ENCODE measurements at places on chromosomes 3 and 15.

DNA sequence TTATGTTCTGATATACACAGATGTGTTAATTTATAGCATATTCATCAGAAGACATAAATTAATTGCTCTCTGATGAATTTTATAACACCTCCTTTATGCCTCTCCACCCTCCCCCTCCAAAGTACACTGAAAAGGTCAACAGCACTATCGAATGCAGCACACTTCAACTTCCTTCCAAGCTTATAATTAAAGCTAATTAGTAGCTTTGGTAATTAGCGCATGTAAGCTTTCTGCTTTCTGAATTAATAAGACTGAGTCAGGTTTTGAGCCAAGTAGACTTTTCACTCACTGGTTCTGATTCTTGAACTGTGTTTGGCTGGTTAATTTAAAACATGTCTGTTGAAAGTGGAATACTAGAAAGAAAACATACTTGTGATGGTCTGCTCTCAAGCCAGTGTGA, 760.8 kb upstream of the CFAP20DC start:
- no peak for DNase-seq

DNA sequence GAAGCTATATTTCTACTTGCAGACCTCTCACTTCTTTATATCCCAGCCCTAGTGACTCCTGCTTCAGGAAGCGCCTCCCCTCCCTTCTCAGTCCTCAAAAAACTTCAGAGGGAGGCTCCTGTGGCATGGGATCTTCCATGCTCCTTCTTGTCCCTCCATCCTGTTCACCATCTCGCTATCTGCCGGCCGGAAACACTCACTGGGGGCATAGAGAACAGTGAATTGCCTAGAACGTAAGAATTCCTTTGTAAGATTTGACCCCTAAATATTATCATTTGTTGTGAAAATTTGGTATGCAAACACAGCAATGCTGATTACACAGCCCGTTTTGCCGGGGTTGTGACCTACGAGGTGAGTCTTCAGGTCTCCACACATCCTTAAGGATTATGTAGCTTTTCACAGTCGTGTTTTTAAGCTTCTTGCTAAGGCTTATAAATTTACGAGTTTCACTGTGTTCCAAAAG, 218.7 kb upstream of the ATP10A start:
- no peak for DNase-seq

DNA sequence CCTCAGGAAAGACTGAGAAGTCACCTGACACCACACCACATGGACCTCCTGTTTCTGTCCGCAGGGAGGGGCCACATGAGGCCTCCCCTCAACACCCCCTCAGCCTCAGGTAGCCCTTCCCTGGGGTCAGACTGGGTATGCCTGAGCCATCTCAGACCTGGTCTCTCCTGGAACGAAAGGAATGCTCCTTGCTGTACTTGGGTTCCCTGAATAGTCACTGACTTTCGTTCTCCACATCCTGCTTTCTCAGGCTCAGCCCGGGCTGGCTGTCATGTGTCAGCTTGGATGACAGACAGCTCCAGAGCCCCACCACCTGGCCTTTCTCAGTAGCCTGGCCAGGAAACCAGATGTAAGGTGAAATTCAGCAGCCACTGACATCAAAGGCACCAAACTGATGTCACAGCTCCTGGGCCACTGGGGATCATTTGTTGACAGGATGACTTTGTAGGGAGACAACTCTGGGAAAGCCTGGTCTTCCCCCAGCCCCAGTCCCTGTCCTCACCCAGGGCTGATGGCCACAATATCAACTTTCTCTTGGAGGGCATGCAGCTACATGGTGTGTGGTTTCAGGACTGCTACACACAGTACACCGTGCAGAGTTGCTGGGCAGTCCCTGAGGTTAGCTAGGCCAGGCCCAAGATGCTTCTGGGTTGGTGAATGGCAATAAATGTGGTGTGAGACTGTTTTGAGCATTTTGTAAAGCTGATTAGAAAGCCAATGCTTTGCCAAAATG, 141.4 kb upstream of the MRPS22 start:
- DNase-seq: no peak

- DNase-seq: no peak
These were observed 80.5 kb upstream of the CDIN1 start for GRCh38 chr15:36498916-36499315.

DNA sequence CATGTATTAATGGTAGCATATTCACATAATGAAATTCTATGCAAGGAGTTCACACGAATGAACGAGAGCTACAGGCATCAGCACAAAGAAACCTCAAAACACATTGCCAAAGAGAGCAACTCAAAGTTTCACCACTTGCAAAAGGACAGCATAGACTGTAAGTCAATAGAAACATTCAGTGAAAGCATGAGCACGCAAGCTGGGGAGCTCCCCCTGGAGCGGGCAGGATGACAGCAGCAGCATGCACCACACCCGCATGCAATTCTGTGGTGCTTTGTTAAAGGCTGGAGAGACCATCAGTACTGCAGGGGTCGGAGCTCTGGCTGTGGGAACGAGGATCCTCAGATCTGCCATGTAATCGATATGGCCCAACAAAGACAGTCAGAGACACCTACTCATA, 18.7 kb downstream of the OCA2 start:
- DNase-seq: no peak

GRCh38 chr3:197430934-197431333, 124.8 kb downstream of the BDH1 start:
- peak; percentile 73 for DNase-seq

DNA sequence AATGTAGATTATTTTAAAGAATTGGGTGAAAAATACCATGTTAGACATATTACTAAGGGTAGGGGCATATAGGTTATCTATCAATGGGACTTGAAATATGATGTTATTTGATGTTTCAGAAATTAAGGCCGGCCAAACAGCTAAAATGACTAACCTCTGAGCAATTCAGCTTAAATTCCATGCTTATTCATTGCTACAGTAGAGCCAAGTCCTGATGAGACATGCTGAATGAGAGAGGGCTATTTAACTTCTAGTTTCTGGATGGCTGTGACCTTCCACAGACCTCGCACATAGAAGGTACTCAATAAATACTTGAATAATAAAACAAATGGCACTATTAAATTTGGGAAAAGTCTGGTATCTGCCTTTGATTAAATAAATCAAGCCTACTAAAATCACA, 175.6 kb upstream of the WNT5A start:
- peak; percentile 56 for DNase-seq

DNA sequence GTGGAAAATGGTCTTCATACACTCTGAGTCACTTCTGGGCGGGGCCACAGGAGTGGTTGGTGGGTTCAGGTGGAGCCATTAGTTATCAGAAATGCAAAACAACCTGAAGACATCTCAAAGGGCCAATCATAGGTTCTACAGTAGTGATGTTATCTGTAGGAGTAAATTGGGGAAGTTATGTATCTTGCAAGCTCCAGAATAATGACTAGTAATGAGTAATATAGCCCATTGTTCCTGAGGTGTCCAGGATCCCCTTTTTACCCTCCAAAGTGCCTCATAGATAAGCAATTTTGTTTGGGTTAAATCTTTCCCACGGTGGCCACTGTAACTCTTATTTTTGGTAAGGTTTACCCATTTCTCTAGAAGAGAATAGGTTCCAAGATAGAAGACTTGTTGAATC, 91.7 kb downstream of the PIK3R4 start:
- no peak for DNase-seq

DNA sequence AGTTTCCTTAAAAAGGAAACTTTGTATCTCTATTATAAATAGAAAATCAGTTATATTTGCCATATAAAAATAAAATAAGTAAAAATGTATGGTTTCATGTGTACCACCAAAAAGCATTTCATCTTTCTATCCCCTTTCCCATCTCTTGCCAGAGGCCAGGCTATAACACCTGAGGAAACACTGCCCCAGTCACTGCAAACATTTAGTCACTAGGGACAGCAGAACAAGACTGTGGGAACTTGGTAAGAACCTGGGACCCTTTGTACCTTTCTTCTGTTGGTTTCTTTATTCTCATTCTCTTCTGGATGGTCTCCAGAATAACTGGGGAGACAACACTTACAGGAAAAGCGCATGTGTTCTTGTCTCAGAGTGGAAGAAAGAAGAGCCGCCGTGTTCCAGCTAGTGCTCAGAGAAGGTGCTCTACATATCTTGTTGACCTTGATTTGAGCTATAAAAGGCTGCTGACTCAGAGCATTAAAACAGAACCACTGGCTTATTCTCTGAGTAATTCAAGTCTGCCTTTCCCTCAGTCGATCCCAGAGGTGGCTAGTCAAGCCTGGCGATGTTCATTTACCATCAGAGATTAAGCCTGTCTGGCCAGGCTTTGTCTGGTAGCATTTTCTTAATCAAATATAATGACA, 361.6 kb downstream of the RBMS3 start:
- peak; percentile 61 for DNase-seq

GRCh38 chr3:156627946-156628569, 46.3 kb upstream of the TIPARP start:
- no peak for DNase-seq

DNA sequence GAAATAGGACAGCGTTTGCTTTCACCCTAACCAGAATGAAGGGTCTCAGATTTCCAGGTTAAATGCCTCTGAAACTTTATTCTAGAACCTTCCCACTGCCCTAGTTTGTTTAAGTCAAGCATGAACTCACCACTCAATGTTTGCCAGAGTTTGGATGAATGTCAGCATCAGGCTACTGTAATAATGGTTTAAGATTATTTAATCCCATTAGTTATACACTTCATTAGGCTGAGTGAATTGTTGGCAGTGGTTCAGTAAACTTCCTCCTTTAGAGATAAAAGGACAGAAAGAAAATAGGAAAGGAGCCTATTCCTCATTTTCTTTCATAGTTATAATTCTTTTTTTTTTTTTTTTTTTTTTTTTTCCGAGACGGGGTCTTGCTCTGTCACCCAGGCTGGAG, 401.9 kb upstream of the TPRG1 start:
- no peak for DNase-seq

DNA sequence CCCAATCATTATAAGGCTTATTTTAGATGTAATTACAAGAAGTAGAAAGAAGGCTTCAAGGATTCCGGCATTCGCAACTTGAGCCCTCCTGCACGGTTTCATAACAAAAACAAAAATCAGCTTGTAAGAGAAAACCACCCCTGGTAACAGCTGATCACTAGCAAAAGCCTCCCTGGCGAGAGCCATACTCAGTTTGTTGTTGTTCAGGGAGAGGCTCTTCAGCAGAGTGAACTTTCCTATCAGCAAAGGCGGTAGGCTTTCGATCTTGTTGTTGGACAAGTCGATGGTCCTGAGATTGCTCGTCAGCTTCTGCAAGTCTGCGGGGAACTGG, 710 bp downstream of the LRRC57 start:
- DNase-seq: peak; percentile 38

DNA sequence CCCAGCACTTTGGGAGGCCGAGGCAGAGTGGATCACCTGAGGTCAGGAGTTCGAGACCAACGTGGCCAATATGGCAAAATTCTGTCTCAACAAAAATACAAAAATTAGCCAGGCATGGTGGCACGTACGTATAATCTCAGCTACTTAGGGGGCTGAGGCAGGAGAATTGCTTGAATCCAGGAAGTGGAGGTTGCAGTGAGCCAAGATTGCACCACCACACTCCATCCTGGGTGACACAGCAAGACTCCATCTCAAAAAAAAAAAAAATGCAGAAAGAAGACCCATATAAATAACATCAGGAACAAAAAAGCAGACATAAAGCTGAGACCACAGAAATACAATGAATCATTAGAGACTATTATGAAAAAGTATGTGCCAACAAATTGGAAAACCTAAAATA, 235.2 kb upstream of the VEPH1 start:
- DNase-seq: peak; percentile 30

DNA sequence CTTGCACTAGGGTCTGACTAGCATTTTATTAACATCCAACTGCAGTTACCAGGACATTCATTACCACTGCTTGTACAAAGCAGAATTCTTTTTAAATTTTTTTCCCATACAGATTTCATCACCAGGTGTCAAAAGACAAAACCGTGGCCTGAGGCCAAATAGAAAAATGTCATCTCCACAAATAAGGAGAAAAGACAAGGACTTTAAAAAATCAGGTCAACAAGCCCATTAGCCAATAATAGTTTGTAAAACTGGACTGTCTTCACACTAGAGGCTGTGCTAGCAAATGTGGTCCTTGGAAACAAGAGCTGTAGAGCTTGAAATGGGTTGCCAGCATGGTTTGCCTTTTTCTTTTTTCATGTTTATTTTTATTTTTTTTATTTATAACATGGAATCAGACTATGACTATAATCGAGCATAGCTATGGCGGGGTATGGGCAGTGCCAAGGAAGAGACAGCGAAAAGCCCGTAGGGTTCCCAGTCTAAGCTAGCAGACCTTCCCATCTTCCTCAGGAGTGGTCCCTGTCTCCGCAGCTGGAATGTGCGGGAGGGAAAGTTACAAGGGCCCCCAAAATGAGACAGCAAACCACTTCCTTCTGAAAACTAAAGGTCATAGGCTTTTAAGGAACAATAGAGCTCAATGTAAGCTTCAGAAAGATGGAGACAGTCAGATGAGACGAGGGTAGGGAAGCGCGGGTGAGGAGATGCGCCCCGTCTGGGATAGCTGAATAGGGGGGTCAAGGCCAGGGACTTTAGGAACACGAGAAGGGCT, 1.5 kb downstream of the PTPN9 start:
- peak; percentile 22 for DNase-seq

DNA sequence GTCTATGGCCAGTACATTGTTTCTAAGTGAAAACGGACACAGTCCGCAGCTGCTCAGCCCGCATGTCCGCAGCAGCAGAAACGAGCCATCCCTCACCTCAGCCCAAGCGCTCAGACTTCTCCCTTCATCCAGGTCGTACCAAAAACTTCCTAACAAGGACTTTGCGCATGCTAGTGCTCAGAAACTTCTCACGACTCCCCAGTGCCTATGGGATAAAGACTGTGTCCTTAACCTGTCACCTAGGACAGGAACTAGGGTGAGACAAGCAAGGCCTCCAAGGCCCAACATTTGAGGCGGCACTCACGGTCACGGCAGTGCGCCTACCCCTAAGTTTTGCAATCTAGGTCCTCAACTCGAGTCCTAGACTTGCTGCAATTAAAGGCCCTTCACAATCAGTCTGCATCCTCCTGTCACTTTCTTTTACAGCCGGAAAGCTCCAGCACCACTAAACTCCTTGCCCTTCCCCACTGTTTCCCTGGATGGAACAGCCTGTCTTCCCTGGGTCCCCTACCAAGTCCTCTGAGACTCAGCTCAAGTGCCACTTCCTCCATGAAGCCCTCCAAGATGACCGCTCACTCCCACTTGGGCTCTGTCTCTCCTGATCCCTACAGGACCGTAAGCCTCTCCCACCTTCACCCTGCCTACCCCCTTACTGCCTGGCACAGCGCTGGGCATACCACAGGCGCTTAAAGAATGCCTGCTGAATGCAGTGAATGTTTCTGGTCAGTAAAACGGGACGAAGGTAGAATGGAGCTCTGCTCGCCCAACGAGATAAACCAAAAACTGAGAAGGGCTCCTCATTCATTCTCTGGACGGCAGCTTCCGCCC, 1.2 kb downstream of the CLN6 start:
- DNase-seq: peak; percentile 12

- no peak for DNase-seq
These were observed 160.0 kb downstream of the SQOR start for GRCh38 chr15:45794712-45795439.

GRCh38 chr15:92243227-92243626, 150.5 kb upstream of the ST8SIA2 start:
- no peak for DNase-seq
